Stimulated activated CD8-positive, alpha-beta memory T cell treated with anti-CD3 and anti-CD28 coated beads, Interleukin-15, amount 100 ng/mL, for 4 hours (primary cell): ENCODE measurements at places on chromosomes 7 and 10.

DNA sequence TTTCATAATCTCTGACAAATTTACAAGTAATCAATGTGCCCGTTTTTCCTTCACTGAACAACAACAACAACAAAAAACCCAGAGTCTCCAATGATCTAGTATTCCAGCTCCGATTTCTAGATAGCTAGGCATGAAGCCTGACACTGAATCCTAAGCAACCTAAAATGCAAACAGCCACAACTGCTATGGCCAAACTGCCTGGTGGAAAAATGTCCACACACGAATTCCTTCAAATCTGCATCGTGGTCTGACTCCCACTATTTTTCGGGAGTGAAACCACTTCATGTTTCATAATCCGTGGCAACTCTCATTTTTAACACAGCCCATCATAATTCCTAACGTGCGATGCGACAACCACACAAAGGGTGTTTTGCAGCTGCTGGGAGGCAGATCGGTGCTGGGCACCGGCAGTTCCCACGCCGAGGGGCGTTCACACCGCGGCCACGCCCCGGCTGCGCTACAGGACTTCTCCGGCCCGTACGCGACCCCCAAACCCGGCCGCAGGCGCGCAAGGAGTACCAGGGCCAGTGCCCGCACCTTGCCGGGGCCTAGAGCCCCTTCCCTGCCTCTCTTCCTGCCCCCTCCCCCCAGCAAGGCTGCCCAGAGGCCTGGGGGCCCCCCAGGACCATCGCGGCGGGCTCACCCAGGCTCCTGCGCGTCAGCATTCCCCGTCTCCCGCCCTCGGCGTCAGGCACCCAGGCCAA is 814 bp downstream of the RUFY2 start:
- no peak for DNase-seq

DNA sequence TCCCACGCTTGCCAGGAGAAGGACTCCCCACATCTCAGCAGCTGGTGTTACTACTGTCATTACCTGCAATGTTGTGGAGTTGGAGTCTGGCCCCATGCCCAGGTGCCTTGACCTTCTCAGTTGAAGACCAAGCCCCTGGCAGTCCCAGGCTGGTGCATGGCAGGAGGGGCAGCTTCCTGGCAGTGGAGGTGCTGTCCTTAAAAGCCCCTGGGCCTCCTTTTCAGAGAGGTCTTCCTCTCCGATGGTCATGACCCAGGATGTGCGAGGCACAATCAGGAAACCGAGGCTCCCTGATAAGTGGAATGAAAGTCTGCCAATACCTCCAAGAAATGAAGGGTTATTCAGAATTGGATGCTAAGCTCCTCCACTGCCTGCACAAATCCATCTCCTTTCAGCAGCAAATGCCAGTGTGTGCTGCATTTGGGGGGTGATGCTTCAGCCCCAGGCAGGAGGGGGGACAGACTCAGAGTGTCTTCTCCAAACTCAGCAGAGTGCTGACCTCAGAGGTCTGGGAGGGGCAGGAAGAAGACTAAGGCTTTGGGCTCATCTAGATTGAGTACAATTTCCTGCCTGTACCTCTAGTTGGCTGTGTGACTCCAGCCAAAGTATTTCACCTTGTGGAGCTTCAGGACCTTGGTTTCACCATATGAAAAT is 97.0 kb upstream of the DDC start:
- no peak for DNase-seq

DNA sequence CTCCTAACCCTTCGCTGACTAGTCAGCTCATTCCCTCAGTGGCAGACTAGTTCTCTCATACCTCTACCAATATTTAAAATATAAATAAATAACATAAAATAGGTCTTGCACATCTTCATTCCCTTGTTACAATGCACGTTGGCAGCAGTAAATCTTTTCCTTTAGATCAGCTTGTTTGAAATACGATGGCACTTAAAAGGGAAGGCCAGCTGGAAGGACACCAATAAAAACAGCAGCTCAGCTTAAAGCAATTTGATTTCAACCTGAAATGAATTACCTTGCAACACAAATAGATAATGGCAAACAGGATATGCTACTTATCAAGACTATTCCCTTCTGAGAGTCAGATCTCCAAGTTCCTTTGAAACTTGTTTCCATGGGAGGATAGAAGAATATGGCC is 321.8 kb downstream of the GFRA1 start:
- no peak for DNase-seq

DNA sequence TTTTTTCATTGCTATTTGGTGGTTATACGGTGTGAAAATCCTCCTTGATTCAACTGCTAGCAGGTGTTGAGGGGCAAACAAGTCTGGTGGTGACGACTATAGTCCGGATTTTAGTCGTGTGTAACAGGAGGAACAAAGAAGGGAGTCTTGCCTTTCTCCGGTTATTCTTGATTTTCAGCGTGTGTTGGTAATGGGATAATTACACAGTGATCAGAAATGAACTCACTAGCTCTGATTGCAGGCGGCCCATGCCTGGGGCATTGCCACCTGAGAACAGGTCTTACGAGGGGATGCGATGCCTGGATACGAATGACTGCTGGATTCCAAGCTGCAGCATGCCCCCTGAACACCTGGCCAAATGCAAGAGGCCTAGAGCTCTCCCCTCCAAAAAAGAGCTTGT is 72.8 kb downstream of the CAMK1D start:
- DNase-seq, result no peak

GRCh38 chr10:92655426-92655825 is 34.3 kb upstream of the HHEX start:
- DNase-seq, result no peak

GRCh38 chr7:1359051-1359400 is 100.2 kb downstream of the MICALL2 start:
- no peak for DNase-seq

- DNase-seq, result no peak
These were observed 209.8 kb downstream of the ZEB1 start for GRCh38 chr10:31528831-31529230.

- DNase-seq, result no peak
These were observed 50.9 kb downstream of the GLI3 start for GRCh38 chr7:42186151-42186550.

GRCh38 chr7:33273356-33273755 is 144.0 kb downstream of the BBS9 start:
- DNase-seq, result no peak

DNA sequence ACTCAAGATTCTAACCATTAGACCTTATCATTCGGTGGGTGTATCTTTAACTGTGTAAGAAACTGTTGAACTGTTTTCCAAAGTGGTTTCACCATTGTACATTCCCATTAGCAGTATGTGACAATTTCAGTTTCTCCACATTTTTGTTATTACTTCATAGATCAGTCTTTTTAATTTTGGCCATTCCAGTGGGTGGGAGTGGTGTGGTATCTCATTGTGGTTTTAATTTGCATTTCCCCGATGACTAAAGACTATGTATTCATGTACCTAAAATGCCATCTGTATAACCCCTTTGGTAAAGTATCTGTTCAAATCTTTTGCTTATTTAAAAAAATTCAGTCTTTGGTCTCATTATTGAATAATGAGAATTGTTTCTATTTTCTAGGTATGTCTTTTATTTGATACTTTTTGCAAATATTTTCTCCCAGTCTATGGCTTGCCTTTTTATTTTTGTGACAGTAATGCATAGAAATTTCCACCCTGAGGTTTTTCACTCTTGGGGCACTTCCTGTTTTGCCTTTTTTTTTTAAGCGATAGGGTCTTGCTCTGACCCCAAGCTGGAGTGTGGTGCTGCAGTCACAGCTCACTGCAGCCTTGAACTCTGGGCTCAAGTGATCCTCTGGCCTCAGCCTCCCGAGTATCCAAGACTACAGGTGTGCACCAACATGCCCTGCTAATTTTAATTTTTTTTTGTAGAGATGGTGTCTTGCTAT is 141.1 kb upstream of the ITGB1 start:
- DNase-seq, result no peak

GRCh38 chr10:58178811-58179210 is 88.9 kb downstream of the IPMK start:
- no peak for DNase-seq

- no peak for DNase-seq
These were observed 568.3 kb downstream of the KIF20B start for GRCh38 chr10:90269699-90270098.

DNA sequence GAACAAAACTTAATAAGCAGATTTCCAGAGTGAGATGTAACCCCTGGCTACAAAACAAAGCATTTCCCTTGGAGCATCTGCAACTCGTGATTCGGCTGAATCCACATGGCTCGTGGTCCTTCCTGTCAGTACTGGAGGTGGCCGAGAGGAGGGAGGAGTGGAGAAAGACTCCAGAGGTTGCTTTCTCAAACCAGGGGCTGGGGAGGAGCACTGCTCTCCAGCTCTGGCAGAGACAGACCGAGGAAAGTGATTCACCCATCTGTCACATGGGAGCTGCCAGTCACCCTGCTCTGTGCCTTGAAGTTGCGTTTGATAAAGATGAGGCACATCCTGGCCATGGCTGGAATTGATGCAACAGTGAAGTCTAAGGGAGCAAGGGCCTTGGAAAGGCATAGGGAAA is 72.7 kb downstream of the COL13A1 start:
- DNase-seq, result no peak

DNA sequence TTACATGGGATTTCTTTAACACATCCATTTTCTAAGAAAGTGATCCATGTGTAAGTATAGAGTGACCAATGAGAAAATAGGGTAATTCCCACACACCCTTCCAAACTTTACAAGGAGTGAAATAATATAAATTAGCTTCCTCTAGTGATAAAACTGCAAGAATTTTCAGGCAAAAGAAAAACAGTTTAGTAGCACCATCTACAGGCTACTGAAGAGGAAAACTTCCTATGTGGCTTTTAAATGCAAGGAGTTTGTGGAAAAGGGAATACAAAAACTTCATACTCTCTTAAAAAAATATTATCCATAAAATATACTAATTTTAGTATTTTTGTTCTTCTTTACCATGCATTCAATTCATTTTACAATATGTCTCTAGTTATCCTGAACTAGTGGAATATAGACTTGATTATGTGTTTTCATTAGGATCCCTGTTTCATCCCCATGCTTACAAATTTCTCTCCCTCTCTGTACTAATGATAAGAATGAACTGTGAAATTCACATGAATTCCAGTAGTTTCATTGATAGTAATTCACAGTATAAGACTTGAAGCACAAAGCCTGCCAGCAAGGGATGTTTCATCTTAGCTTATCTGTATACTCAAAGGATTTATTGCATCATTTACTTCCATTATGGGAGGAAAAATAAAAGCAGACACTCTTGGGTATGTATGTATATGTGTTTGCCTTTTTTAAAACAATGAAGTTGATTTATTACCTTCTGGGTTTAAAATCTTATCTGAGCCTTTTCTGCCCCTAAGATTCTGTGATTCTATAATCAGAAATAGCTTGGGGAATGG is 442.9 kb downstream of the AUTS2 start:
- no peak for DNase-seq

DNA sequence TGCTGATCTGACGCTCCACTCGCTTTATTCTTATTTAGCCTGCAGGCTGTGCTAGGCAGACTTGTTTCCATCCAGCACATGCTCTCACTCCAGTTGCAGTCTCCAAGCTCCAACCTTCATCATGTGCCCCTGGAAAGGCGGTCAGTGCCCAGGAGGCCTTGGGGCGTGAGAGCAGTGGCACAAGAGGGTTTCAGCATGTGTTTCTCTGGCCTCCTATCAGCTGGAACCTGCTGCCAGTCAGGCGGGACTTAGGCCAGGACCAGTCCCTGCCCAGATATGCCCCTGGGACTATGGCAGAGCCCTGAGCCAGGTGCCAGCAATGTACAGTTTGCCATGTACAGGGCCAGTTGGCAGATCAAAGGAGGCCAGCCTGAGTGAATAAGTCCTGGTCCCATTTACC is 330.2 kb upstream of the FZD1 start:
- DNase-seq, result no peak

- DNase-seq, result no peak
These were observed 271.1 kb downstream of the PTPRN2 start for GRCh38 chr7:158316466-158317031.

- DNase-seq, result no peak
These were observed 15.5 kb upstream of the WNT16 start for GRCh38 chr7:121313220-121313792.

- DNase-seq, result no peak
These were observed 30.6 kb downstream of the RPA3 start for GRCh38 chr7:7687800-7688199.

DNA sequence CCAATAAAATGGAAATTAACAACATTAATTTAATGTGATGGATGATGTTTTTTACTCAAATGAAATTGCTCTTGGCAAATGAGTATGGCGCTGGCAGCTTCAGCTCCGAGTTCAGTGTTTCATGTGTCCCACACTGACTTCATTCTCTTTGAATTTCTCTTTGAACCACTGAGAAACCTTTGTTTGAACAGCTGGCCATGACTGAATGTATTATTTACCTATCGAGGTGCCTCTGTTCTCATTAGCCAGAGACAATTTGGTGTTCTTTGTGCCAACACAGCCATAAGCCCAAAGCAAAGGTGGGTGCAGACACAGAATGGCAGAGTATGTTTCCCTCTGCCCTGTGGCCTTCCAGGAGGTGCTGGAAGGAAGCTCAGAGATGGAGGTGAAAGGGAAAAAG is 42.1 kb downstream of the TMEM178B start:
- DNase-seq, result no peak

DNA sequence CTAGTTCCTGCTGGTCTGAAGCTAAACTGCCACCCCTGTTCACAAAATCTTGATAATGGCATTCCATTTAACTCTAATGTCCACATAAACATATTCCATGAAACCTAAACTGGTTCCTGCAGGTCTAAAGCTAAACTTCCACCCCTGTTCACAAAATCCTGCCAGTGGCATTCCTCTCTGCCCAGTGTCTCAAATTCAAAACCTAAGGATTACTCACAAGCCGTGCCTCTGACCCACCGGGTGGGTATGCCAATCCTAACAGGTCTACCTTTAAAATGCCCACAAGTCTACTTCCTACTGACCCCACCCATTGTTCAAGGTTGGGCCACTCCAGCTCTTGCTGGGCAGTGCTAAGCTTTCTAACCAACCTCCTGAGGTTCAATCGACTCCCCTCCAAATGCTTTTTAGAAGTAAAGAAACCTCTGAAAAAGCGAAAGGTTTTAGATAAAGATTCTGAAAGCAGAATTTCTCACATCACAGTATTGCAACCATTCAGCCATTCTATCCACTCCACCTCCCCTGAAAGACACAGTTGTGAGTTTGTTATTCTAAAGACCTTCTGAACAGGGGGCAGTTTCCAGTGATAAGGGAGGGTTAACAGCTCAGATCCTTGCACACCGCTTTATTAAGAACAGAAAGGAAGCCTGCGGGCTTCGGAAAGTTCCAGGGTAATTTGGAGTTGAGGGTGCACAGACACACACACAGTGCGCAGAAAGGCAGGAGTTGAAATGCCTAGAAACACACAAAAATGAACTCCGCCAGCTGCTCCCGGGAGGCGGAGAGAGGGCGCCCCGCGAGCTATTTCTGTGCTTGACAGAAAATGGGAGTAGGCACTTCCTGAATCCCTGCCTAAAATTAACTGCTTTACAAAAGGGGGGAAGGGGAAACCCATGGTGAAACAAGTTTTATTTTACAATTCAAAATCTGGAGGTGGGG is 87.7 kb downstream of the TNS3 start:
- DNase-seq, result no peak

GRCh38 chr7:17588730-17589129 is 290.3 kb downstream of the AHR start:
- DNase-seq, result no peak
